ENCODE measurements at places on chromosomes 3 and 15.

- DNase-seq: no peak
Measured at GRCh38 chr15:101369676-101370075, 74.6 kb upstream of the SNRPA1 start.

DNA sequence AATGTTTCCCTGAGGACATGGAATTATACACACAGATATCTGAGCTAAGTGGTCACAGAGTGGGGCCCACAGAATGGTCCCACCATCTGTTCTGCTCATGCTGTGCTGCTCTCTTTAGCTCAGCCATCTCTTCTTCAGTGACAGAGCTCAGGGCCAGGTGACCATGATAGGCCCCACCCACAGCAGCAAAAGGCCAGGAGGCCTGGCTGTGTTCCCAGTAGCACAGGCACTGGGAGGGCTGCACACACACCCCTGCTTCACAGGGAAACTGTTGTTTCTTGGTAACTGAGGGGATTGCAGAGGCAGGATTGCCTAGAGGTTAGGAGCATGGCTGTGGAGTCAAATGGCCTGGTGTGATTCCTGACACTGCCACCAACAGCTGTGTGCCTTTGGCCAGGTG is 4.8 kb upstream of the FBXW12 start:
- no peak for DNase-seq

DNA sequence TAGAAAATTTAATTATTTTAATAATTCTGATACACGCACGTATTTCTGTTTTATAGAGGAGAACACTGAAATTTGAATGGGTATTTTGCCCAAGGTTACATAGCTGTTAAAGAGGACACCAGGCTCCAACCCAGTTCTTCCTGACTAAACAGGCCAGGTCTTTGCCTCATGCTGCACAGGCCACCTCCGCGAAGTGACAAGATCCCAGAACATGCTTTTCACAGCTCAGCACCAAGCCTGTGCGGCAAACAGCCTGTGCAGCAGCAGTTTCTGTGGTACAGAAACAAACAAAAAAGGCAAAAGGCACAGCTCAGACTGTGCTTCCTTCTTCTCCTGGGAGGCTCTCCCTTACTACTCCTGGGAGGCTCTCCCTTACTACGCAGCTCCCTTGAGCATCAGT is 6.5 kb downstream of the FOXL2 start:
- no peak for DNase-seq

GRCh38 chr3:114122027-114122709 is 56.7 kb downstream of the DRD3 start:
- no peak for DNase-seq

- no peak for DNase-seq
Measured at GRCh38 chr3:127044996-127045395, 62.1 kb downstream of the PLXNA1 start.

DNA sequence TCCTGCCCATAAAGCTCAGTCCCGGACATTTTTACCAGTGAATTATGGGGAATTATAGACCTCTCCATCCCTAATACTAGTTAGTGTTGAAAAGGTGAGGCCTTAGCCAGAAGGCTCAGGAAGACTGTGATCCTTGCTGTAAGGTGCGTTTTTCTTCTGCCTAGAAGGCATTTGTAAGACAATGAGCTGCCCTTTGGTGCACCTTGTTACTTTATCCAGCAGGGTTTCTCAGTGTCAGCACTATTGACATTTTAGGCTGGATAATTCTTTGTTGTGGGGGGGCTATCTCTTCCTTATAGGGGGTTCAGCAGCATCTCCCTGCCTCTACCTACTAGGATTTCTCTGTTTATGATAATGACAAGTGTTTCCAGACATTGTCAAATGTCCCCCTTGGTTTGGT is 108.1 kb upstream of the ABHD17C start:
- no peak for DNase-seq

GRCh38 chr3:97970956-97971620 is 1.1 kb downstream of the RIOX2 start:
- no peak for DNase-seq

DNA sequence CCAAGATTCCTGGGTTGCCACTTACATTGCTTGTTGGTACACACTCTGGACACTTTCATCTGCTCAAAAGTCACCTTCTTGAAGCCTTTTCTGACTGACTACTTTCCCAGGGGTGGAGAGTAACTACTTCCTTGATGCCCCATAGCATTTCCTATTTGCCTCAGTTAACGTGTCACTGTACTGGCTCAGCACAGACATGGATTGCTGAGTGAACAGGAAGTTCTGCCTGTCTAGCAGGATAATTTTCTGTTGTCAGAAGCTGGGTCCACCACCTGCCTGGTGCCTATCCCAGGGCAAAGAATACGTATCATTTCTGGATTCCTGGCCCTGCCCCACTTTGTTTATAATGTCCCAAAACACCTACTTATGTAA is 15.3 kb upstream of the ABHD17C start:
- DNase-seq: no peak

- no peak for DNase-seq
Measured at GRCh38 chr3:105956306-105956705, 87.5 kb upstream of the CBLB start.

- DNase-seq: no peak
Measured at GRCh38 chr3:159059395-159059794, 257.5 kb downstream of the MFSD1 start.

DNA sequence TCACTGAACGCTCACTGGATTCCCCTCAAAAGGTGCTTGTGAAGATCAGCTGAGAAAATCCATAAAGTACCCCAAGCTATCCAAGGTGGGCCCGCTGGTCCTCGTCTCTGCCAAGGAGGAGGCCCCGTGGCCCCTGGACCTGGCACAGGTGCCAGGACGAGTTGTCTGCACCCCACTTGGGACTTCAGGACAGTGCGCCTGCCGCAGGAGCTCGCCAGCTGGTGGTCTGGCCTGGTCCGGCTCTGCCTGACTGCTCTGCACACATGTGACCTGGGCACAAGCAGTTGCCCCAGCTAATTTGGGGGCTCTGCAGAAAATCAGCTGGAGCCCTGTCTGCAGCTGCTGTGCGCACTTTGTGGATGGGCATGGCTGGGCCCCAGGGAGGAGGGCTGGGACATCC is 159.9 kb downstream of the NSMCE3 start:
- DNase-seq: no peak

- DNase-seq: peak; percentile 34
Measured at GRCh38 chr3:170425491-170426239, 7.0 kb downstream of the CLDN11 start.

GRCh38 chr3:52136513-52136912 is 17.7 kb downstream of the POC1A start:
- no peak for DNase-seq

GRCh38 chr3:12910356-12911099 is 69.2 kb upstream of the RPL32 start:
- DNase-seq: no peak

- no peak for DNase-seq
Measured at GRCh38 chr3:127680146-127680661, 7.5 kb downstream of the ABTB1 start.

DNA sequence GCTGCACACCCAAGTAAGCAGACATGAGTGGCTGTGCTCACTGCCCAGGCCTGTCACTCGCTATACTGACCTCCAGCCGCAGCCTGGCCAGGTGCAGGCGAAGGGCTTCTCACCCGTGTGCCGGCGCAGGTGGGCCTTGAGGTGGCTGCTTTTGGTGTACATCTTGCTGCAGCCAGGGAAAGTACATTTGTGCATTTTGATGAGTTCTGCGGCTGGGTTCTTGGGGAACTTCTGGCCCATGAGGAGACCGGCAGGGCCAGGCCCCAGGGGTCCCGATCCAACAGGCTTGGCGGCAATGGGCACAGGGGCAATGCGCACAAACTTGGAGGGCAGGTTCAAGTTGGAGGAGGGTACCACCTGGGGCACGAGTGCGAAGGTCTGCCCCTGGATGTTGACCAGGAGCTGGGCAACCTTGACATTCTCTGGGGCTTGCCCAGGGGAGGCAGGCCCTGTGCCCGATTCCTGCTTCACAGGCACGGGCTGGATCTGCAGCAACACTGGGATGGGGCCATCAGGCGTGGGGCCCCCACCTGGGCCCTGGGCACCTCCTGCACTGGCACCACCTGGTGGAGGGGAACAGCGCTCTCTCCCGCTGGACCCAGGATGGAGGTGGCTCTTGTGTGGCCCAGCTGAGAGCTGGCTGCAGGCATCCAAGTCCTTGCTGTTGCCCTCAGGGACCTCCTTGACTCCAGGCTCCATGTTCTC is 5.3 kb downstream of the KLF15 start:
- no peak for DNase-seq

- DNase-seq: no peak
Measured at GRCh38 chr3:31014317-31015040, 120.0 kb upstream of the GADL1 start.

DNA sequence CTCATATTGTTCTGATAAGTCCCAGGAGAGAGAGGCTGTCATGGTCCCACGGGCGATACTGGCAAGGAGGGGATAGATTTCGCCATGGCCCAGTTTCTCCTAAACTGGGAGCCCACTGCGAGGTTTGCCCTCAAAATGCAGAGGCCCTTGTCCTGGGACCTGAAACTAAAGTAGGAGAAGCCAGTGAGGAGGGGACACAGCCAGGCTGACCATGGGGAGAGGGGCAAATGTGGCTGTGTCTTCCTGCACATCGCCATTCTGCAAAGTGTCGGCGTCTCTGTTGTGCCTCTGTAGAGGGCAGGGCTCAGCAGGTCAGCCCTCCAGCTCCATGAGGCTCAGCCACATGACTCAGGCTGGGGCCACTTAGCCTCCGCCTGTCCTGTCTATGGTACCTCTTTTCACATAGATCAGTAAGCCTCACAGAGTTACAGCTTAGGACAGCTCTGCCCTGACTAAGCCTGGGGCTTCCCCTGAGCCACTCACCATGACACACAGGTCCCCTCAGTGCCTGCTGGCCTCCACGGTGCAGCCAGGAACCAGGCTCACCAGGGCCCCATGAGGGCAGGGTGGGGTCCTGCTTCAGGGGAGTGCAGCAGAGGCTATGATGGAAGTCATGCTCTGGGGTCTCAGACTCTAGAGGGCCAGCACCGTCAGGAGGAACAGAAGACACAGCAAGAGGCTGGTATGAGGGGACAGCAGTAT is 28.6 kb upstream of the PLXNA1 start:
- no peak for DNase-seq

- no peak for DNase-seq
Measured at GRCh38 chr3:17431484-17432045, 310.9 kb downstream of the TBC1D5 start.

DNA sequence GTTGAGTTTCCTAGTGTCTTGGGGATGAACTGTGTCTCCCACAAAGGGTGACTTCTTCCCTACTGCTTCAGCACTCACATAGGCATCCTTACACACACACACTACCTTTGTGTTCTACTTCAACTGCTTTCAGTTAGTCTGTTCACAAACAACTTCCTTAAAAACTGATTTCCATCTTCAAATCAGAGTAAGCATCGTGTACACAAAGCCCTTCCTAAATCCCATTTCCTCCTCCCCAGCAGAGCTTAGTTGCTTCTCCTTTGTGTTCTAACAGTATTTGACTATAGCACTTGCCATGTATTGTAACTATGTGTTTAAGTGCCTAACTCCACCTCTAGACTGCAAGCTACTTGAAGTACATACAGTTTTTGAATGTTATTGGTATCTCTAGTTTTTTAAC is 71.7 kb downstream of the TNIK start:
- no peak for DNase-seq

DNA sequence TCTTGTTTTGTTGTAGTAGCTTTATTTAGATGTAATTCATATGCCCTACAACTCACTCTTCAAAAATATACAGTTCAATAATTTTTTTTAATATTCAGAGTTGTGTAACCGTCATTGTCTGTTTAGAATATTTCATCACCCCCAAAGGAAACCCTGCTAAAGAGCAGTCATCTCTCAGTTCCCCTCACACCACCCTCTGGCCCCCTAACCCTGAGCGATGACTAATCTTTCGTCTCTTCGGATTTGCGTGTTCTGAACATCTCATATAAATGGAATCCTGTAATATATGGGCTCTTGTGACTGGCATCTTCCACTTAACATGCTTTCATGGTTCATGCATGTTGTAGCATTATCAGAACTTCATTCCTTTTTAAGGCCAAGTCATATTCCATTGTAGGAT is 183.8 kb downstream of the ATG7 start:
- DNase-seq: no peak

GRCh38 chr3:123344175-123344906 is 104.5 kb downstream of the ADCY5 start:
- no peak for DNase-seq

GRCh38 chr3:11544412-11545181 is 99.1 kb downstream of the VGLL4 start:
- no peak for DNase-seq

GRCh38 chr3:129708328-129708861 is 101.9 kb upstream of the PLXND1 start:
- DNase-seq: no peak

DNA sequence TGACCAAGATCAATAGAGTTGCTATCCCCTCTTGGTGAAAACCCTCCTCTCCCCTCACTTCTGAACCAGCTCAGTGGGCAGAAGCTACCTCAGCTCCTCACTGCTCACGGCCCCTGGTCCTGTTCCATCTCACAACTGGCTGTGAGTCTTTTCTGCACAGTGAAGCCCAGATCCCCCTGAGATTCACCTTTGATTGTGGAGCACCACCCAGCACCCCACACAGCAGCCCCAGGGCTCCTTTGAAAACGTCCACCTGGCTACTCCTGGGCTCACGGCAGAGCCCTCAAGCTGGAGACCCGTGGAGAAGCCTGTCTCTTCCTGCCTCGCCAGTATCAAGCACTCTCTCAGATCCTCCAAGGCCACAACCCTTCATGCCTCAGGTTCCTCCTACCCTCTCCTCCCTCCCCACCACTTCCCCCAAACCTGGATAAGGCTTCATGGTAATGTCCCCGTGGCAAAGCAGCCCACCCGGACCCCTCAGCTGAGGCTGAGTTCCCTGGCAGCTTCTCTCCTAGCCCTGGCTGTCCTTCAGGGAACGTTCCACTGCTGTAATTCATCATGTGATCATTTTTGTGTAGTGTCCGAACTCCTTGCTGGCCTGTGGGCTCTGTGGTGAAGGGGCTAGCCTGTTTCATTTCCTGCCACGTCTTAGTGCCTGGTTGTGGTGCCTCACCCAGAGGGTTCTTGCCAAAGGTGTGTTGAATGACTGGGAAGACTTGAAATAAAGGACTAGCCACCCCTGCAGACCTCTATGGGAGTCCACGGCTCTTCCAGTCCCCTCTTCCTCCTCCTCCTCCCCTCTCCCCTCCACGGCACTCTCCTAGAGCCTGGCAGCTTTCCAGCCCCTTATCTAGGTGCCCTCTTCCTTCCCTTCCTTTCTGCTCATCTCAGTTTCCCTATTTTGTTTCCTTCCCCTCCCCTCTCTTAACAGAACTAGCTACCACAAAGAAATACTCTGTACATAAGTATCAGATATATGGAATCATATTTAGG is 44.5 kb downstream of the KY start:
- no peak for DNase-seq

DNA sequence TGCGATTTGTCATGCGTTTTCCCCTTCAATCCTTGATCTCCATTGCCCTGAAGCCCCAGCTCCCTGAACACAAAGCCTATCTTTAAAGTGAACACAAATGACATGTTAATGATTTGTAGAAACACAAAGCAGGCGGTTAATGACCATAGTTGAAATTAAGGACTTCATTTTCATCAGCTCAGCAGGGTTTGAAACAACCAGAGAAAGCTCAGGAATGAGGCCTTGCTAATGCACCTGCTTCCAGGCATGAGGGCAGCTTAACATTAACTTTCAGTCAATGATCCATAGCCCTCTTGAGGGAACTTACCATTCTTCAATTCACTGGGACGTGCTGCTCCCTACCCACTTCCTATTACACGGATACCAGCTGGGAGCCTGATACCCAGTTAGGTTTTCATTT is 427.2 kb upstream of the CBLB start:
- no peak for DNase-seq

- DNase-seq: no peak
Measured at GRCh38 chr15:26967719-26968269, 3.2 kb upstream of the GABRG3 start.
